ENCODE measurements at places on chromosomes 16 and 17.

DNA sequence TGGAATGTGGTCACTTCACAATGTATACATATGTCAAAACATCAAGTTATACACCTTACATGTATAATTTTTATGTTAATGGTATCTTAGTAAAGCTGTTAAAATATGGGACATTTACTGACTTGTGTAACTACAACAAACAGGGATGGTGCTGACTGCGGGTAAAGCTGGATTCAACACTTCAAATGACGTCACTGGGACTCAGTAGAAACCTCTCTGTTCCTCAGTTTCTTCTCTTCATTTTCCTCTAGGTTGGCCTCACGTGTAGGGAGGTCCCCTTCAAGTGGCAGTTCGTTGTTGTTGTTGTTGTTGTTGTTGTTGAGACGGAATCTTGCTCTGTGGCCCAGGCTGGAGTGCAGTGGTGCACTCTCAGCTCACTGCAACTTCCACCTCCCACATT is 182.9 kb downstream of the RBFOX1 start:
- no peak for DNase-seq

DNA sequence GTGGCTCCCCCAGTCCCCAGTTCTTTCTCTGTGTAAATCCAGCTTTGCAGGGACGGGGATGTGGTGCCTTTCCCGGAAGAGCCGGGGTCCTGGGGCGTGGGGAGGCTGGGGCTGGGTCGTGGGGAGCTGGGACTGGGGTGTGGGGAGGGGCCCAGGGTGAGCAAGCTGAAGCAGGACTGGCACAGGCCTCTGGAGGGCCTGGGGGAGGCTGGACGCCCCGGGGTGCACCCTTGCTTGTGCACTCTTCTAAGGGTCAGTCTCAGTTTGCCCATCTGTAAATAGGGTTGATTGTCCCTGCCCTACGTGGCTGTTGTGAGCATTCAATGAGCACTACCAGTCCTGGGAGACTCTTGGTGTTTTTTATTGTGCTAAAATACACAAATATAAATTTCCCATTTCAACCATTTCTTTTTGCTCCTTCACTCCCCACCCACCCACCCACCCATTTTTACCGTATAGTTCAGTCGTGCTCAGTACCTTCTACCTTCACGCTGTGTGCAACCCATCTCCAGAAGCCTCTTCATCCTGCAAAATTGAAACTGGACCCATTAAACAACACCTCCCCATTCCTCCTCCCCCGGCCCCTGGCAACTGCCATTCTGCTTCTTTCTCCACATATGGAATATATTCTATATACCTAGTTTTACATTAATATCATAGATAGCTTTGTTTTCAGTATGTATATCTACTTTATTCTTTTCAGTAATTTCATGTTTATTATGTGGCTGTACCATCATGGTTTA is 7.8 kb upstream of the TBC1D3B start:
- DNase-seq: no peak

DNA sequence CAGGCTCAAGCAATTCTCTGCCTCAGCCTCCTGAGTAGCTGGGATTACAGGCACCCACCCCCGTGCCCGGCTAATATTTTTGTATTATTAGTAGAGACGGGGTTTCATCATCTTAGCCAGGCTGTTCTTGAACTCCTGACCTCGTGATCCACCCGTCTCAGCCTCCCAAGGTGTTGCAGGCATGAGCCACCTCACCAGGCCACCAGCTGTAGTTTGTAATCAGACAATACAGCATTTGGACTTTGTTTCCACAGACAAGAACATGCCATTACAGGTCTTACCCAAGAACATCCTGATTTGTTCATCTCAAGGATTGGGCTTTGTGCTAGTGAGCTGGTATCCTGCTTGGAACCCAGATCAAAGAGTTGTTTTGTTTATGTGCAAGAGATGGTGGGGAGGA is 30.1 kb downstream of the C17orf100 start:
- DNase-seq: no peak

DNA sequence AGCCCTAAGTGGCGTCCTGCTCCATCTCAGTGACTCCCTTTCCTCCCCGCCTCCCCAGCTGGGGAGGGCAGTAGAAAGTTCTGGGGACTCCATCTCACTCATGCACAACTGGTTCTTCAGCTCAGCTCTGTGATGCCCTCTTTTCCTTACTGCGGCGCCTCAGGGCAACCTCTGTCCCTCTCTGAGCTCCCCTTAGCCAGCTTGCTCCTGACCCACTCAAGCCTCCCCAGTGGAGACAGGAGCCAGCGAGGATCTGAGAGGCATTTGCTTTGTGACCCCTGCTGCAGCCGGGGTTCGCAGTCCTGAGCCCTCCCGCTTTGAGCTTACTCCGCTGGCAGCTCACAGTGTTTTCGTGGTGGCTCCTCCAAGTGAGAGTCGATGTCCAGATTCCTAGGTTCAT is 6.2 kb upstream of the MRC2 start:
- no peak for DNase-seq

GRCh38 chr16:64397945-64398508 is 723.8 kb downstream of the CDH11 start:
- DNase-seq: no peak

DNA sequence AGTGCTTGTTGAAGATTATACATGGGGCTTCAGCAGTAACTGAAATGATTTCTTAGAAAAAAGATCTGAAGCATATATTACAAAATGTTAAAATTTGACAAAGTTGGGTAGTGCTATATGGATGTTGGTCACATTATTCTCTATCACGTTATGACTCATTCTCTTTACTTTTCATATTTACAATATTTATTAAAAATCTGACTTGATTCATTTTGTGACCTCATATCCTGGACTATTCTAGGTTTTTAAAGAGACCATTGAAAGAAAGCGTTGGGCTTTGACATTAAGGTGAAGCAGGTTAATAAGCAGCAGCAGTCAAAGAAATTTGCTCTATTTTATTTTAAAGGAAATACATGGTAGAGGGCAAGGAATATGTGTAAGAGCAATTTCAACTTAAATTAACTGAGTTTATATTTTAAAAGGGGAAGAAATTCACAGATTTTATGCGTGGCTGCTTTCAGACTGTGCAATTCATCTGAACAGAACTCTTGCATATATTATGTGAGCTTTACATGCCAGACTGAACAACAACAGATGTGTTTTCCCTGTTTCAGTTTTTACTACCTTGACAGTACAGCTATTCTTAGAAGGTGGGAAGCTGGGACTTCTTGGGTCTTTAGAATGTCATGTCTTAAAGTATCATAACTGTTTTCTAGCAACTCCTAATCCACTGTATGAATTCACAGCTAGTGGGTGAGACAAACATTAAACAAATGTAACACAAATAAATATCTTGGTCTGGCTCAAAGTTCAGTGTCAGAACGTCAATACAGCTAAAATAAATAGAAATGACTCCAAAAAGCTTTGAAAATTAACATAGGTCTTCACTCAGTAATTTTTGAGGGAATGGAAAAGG is 10.4 kb upstream of the FAM20A start:
- DNase-seq: no peak

- no peak for DNase-seq
Measured at GRCh38 chr16:78720416-78720815, 621.0 kb downstream of the WWOX start.

- DNase-seq: no peak
Measured at GRCh38 chr17:74235911-74236371, 22.6 kb downstream of the TTYH2 start.

GRCh38 chr16:88063211-88063773 is 112.1 kb downstream of the BANP start:
- no peak for DNase-seq

DNA sequence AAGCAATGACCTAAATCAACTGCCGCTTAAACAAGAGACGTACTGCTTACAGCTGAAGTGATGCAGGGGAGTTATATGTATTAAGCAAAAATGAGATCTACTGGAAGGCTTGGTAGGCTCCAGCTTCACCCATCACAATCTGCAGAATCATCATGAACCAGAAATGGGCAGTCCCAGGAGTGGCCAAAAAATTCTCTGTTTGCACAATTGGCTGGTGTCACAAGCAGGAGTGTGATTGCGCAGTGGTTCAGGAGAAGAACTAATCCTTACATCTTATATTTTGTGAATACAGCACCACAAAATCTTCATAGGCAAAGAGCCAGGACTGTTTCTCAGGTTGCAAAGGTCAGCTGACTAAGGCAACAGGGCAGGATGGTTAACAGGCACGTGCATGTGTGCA is 75.9 kb downstream of the CES1 start:
- no peak for DNase-seq

DNA sequence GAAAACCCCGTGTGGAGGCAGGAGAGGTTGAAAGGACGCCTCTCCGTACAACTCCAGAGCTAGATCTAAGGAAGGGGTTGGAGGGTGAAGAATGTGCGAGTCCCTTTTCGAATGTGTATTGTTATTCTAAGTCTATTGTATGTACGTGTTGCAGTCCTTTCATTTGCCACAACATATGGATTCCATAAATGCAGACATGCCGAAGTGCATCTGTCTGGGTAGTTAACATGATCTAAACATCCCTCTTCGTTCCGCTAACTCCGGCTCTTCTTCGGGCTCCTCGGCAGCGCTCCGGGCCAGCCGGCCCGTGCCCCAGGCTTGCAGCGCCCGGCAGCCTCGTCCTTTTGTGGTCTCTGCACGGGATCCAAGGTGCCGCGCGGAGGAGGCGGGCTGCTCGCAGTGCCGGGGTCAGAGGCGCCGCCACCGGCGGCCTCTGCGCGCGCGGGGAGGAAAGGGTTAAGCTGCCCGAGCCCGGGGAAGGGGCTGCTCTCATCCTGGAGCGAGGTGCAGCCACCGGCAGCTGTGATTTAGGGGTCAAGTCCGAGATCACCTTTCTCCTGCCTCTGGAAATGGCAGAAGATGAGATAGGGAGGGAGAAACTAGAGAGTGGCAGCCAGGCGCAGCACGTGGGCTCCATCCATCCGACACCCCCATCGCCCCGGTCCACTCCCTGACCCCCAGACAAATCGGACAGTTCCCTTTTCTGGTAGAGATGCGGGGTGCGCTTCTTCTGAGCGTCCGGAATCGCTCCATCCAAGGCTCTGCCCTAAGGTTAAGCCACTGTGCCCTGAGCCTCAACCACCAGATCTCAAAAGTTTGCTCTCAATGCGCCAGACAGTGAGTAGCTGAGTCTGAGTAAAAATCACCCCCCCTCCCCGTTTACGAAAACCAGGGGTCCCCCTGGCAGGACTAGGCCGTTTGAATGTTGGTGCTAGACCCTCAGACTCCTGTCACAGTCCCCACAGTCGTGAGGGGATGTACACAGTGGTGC is 15.1 kb upstream of the ZFHX3 start:
- no peak for DNase-seq

- no peak for DNase-seq
Measured at GRCh38 chr17:19867329-19868078, at the start of gene ULK2. Gene ULK2, minus strand, starts transcription at chr17:19867936. Its CDS starts 519 bp downstream, at chr17:19867417.

DNA sequence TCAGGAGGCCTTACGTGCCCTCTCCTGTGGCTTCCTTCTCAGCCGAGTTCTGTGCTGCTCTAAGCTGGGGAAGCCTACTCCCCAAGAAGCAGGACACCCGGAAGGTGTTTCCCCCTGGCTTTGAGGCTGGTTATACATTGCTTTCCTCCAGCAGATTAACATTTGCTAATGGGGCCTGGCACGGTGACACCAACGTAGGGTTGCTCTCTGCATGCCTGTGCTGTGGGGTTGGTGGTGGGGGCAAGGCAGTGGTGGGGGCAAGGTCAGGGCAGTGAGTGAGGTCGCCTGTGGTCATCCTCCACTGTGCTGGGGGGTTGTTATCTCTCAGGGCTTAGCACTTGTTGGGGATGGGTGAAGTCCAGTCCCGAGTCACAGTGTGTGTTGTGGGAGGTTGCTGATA is 4.2 kb downstream of the USP6 start:
- DNase-seq: no peak

DNA sequence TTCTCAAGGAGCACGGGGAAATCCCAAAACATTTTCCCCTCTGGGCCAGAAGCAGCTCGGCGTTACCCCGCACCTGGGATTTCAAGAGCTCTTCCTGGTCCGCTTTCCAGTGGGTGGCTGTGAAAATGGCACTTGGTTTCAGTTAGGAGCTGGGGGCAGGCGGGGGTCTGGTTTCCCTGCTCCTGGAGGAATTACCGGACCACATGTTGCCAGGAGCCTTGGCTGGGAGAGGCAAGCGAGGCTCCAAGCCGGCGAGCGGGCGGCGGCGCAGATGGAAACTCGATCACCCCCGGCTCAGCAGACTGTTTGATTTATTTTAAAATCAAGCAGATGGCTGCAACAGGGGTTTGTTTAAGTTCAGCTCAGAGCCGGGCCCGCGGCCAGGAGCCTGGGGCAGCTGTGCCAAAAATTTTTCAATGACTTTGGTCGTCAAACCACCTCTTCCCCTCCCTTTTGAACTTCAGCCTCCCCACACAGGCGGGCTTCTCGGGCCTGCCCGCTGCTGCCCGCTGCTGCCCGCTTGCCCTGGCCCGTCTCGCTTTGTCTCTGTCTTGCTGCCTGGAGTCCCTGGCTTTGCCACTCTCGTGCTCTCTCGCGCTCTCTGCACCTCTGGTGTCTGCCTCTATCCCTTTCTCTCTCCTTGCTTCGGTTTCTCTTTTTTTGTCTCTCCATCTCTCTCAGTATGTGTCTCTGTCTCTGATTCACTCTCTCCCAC is 108.0 kb upstream of the CIBAR2 start:
- DNase-seq: no peak

- no peak for DNase-seq
Measured at GRCh38 chr16:30778549-30779244, 8.3 kb downstream of the ZNF629 start.

GRCh38 chr16:23131036-23131435 is 18.2 kb downstream of the USP31 start:
- DNase-seq: no peak

- no peak for DNase-seq
Measured at GRCh38 chr16:86404678-86405077, 105.6 kb upstream of the FOXF1 start.

GRCh38 chr16:79647586-79647985 is 47.0 kb upstream of the MAF start:
- no peak for DNase-seq

DNA sequence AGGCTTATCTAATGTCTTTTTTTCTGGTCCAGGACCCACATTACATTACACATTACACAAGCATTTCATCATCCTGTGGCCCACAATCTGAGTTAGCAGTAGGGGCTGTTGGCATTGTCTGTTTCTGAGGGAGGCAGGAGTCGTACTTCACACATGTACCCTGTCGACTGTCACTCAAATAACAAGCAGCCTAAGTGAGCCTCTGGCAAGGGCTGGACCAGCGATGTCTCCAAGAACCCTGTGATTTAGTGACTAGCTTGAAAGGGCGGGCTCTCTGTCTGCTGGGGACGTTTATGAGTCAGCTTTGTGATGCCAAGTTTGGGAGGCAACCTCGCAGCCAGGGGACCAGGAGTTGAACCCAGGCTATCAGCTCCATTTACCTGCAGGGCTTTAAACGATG is 251.4 kb downstream of the HS3ST3B1 start:
- DNase-seq: no peak

All from stimulated activated CD4-positive, alpha-beta T cell treated with anti-CD3 and anti-CD28 coated beads, Interleukin-1b, Interleukin-23, amount 100 ng/mL, for 1 hour (primary cell).